ENCODE measurements at places on chromosomes 3 and 15. TPM values are rescaled to one million over a fixed set of nuclear protein-coding genes. Genes with fewer than 3 reads are reported as not detected.
A peak's percentile ranks its signal among the peaks of the same experiment; 100 is the strongest.

GRCh38 chr3:187314176-187314575, 22.6 kb upstream of the MASP1 start:
- H3K4me3 ChIP-seq, result no peak overlapping the region
- H3K36me3 ChIP-seq, result no peaks in the 10 kb centered on the region
- H3K4me1 ChIP-seq, result no peaks in the 10 kb centered on the region

GRCh38 chr3:192812743-192813383, 85.5 kb upstream of the FGF12 start:
- no peak overlapping the region for H3K4me3 ChIP-seq
- no peaks in the 10 kb centered on the region for H3K36me3 ChIP-seq
- no peaks in the 10 kb centered on the region for H3K4me1 ChIP-seq
- no peaks in the 10 kb centered on the region for H3K27me3 ChIP-seq

RAD51 gene
- total RNA-seq, result 0.59 TPM

DNA sequence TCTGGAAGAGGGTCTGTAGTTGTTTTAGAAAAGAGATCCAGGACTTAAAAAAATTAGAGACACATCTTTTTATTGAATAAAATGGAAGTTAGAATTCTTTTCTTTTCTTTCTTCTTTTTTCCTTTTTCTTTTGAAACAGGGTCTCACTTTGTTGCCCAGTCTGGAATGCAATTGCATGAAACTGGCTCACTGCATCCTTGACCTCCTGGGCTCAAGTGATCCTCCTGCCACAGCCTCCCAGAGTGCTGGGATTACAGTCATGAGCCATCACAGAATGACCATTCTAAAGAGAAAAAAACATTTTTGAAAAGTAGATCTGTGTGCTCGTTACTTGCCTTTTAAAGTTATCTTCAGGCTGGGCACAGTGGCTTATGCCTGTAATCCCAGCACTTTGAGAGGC, 3.6 kb downstream of the ATXN7 start:
- DNase-seq, result no peak
- H3K27me3 ChIP-seq, result no peaks in the 10 kb centered on the region
- H3K36me3 ChIP-seq, result no peaks in the 10 kb centered on the region

DNA sequence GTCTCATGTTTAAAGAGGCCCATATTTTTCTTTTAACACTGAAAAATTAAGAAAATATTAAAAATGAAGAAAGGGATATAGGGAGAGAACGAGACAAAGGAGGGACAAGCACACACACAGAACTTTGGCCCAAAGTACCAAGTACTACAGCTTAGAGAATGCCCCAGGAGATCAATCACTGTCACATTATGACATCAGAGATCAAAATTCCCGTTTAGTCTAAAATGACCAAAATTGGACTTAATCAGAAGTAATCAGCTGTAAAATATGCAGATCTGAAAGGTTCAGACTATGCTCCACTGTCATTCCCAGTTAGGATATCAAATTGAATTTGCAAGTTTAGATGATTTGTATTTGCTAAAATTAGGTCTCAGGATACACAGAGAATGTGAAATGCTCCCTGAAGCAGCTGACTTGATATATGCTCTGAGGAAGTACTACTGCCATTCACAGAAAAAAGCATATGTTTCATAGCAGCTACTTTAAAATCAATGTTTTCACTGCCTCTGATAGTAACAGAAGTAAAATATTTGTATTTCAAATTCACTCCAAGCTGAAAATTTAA, 123.0 kb downstream of the PEAK1 start:
- H3K27ac ChIP-seq, result no peak overlapping the region
- no peaks in the 10 kb centered on the region for H3K36me3 ChIP-seq
- H3K4me3 ChIP-seq, result no peak overlapping the region
- no peaks in the 10 kb centered on the region for H3K27me3 ChIP-seq
- no peaks in the 10 kb centered on the region for H3K4me1 ChIP-seq
- no peak for DNase-seq

DNA sequence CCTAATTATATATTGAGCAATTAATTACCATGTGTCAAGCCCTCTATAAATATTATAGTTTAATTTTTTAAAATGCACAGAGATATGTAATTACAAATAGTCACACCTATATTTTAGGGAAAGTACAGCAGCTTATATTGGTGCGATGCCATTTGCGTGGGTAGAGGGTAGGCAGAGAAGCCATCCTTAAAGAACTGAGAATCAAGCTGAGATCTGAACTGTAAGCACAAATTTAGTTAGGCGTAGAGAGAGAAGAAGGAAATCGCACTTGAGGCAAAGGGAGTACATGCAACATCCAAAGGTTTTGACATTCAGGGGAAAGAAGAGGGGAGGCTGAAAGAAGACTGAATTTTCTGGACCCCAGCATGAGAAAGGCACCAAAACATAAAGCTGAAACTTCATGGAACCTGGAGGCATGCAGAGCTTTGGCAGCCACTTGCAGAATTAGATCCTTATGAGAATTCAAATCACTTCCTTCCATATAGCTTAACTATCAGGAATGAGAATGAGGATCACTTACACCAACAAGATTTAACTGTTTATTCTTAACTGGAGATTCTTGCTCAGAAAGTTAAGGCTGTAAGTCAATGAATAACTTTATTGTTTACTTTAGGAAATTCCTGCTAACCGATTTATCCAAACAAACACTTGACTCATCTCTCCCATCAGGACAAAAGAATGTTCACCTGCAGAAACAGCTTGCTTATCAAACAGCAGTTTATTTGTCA, 114.3 kb downstream of the TGFBR2 start:
- no peak for DNase-seq
- no peaks in the 10 kb centered on the region for H3K36me3 ChIP-seq
- H3K27me3 ChIP-seq, result no peaks in the 10 kb centered on the region

GOLGA6B gene
- total RNA-seq, result not detected

DNA sequence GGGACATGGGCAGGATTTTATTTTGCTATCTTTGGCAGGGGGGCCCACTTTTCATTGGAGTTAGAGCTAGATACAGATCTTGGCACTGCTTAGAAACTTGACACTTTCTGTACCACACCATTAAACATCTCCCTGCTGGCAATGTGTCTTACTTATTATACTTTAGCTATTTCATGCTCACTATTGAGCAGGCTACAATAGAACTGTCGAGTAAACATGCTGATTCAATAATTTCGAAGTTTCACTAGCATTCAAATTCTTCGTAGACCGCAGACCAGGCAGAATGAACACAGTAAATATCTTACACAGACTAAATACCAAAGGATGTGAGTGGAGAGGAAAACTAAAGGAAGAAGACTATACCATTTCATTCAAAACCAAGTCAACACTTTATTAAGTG, 180.8 kb downstream of the UNC13C start:
- H3K4me3 ChIP-seq, result no peak overlapping the region
- no peak overlapping the region for H3K27ac ChIP-seq
- no peaks in the 10 kb centered on the region for H3K27me3 ChIP-seq
- no peaks in the 10 kb centered on the region for H3K36me3 ChIP-seq

DNA sequence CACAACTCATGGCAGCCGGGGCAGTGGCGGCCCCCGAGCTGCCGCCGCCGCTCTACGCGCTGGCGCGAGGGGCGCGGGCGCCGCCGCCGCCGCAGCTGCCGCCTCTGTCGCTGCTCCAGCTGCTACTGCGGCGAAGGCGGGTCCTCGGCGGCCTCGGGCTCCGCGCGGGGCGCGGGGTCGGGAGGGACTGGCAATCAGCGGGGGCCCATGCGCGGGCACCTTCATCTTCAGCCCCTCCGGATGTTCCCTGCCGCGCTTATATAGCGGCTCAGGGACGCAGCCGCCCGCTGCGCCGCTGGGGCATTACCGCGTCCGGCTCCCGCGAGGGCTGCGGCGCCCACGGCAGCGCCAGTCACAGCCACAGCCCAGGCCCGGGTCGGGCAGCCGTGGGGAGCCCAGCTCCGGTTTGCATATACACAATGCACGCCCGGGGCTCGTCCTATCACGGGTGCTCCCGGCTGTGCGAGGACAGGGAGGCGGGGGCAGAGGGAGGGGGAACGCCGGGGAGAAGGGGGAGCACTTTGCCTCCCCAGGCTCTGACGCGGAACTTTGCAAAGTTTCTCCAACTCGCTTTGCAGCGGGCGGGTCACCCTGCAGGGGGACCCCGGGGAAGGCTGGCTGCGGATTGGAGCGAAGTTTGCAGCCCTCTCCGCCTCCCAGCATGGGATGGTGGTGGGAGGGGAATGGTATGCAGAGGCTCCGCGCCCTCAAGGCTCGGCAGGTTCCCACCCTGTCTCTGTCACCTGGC, at the start of gene VGLL3:
Gene VGLL3, minus strand, starts transcription at position 416 of the 748 bp plus-strand sequence. Its CDS starts 406 bp downstream, at position 10.
- DNase-seq, result peak; percentile 62
- peaks cover 27% of the 10 kb centered on the region for H3K4me1 ChIP-seq
- H3K36me3 ChIP-seq, result no peaks in the 10 kb centered on the region
- peak within 1 kb of the TSS; percentile 60 for H3K4me3 ChIP-seq
- H3K27ac ChIP-seq, result peak within 1 kb of the TSS; percentile 93
- H3K27me3 ChIP-seq, result no peaks in the 10 kb centered on the region

DNA sequence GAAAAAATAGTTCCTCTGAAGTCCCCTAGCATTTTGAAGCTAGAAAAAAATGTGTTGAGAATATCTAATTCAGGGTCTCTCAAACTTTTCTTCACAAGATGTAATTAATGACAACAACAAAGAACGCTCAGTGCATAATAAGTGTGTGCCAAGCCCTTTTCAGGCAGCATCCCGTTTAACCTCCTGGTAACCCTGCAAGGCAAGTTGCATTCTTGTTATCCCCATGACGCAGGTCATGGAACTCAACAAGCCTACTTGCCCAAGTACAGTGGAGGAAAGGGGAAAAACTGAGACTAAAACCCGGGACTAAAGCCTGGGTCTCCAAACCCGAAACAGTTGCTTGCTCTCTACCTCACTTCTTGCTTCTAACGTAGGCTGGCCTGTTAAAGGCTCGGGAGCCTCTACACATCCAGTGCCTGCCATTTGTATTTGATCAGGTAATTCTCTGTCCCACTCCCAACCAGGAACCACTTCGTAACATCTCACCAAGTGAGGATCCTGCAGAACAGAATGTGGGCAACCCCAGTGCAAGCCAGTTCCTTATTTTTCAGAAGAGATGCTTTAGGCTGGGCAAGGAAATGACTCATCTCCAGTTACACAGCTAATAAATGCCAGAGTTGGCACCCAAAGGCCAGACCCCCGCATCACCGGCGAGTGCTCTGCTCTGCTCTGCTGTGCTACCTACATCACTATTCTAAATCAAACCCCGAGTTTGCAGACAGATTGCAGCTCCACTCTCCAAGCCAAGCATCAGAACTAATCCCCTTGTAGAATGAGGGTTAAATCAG, 28.3 kb downstream of the LMCD1 start:
- DNase-seq, result no peak
- H3K4me3 ChIP-seq, result no peak overlapping the region
- no peaks in the 10 kb centered on the region for H3K27me3 ChIP-seq
- H3K4me1 ChIP-seq, result peaks cover 28% of the 10 kb centered on the region

CAMKV gene
- not detected for total RNA-seq

GRCh38 chr3:131109156-131109555, 82.5 kb downstream of the NEK11 start:
- H3K4me1 ChIP-seq, result no peaks in the 10 kb centered on the region
- no peak overlapping the region for H3K4me3 ChIP-seq
- H3K27ac ChIP-seq, result no peak overlapping the region

- H3K4me3 ChIP-seq, result no peak overlapping the region
- H3K36me3 ChIP-seq, result no peaks in the 10 kb centered on the region
- no peaks in the 10 kb centered on the region for H3K4me1 ChIP-seq
- H3K27ac ChIP-seq, result no peak overlapping the region
- H3K27me3 ChIP-seq, result no peaks in the 10 kb centered on the region
- DNase-seq, result no peak
These were observed 222.9 kb downstream of the TPRG1 start for GRCh38 chr3:189394599-189395121.

DNA sequence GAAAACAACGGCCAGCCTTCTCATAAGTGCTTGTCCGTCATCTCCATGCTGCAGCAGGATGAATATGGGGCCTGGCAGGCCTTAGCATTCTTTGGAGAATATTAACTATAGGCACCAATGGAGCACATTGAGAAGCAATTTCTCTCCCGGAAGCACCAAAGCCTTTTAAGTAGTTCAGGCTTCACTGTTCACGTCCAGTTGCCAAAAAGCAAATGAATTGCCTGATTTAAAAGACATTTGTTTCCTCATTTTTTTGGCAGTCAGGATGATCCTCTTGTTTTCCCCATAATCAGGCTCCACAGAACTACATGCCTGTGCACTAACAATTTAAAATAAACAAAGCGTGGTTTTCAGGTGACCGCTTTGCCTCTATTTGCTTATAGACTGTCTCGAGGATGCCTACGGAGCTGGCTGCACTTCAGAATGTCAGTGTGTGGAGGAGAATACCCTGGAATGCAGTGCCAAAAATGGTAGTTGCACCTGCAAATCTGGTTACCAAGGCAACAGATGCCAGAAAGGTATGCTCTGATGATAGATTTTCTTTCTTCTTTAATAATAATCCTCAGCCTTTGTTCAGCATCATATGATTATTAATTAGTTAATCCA, 725.2 kb upstream of the GOLIM4 start:
- H3K27me3 ChIP-seq, result no peaks in the 10 kb centered on the region
- no peak overlapping the region for H3K27ac ChIP-seq
- H3K4me3 ChIP-seq, result no peak overlapping the region
- no peaks in the 10 kb centered on the region for H3K4me1 ChIP-seq
- no peak for DNase-seq

SH3GL3 gene
- total RNA-seq, result 1.5 TPM

GRCh38 chr3:59566481-59566975, 516.7 kb upstream of the CFAP20DC start:
- no peak for DNase-seq
- no peaks in the 10 kb centered on the region for H3K36me3 ChIP-seq
- no peaks in the 10 kb centered on the region for H3K27me3 ChIP-seq
- H3K4me3 ChIP-seq, result no peak overlapping the region
- no peaks in the 10 kb centered on the region for H3K4me1 ChIP-seq
- no peak overlapping the region for H3K27ac ChIP-seq
